Esophagus (tissue), 2 donors: ENCODE measurements at places on chromosomes 4 and X. TPM values are rescaled to one million over a fixed set of nuclear protein-coding genes. Genes with fewer than 3 reads are reported as not detected.

EVC2 gene
- polyA plus RNA-seq, result 2.0 TPM

NDNF gene
- polyA plus RNA-seq, result 1.1 TPM

NDP gene
- polyA plus RNA-seq, result not detected

MAGEC3 gene
- polyA plus RNA-seq, result not detected

CLNK gene
- polyA plus RNA-seq, result not detected

TIMM8A gene
- 4.3 TPM for polyA plus RNA-seq

INPP4B gene
- 4.4 TPM for polyA plus RNA-seq

DGAT2L6 gene
- not detected for polyA plus RNA-seq

CSN1S1 gene
- polyA plus RNA-seq, result not detected

BMP2K gene
- polyA plus RNA-seq, result 11.6 TPM

CXorf49 gene
- polyA plus RNA-seq, result not detected

EIF4E gene
- polyA plus RNA-seq, result 16.7 TPM

ANAPC10 gene
- polyA plus RNA-seq, result 11.7 TPM

EMCN gene
- polyA plus RNA-seq, result 2.1 TPM

CCDC158 gene
- 0.01 TPM for polyA plus RNA-seq
